ENCODE measurements at places on chromosomes 7 and 10.

DNA sequence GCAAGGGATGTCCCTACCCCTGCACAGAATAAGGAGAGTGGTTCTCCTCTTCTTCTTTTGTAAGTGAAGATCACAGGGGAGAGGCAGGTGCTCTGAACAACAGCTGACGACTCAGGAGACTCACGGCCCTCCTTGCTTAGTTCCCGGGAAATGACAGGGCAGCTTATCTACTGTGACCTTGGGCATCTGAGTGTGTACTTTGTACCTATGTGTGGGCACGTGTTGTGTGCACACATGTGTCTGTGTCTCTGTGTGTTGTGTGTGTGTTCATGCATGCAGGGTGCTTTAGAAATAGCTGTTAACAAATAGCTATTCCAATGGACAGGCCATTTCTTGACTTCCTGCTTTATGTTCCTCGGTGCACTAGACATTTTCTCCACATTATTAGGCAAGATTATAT is 80.5 kb upstream of the NPS start:
- no peak for DNase-seq

DNA sequence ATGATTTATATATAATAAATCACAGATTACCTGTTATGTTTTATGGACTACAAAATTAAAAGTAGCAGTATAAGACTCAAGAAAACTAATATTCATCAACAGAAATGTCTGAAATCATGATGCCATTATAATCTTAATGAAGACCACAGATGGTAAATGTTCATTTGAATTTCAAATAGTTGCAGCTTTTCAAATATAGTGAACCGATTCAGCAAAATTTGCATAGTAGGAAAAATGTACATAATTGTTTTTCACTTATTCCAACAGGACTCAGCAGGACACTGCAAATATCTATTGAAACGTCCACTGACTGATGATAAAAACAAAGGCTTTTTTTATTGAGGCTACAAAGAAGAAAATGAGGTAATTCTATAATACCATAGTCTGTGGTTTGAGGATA is 51.2 kb upstream of the LSM8 start:
- no peak for DNase-seq

DNA sequence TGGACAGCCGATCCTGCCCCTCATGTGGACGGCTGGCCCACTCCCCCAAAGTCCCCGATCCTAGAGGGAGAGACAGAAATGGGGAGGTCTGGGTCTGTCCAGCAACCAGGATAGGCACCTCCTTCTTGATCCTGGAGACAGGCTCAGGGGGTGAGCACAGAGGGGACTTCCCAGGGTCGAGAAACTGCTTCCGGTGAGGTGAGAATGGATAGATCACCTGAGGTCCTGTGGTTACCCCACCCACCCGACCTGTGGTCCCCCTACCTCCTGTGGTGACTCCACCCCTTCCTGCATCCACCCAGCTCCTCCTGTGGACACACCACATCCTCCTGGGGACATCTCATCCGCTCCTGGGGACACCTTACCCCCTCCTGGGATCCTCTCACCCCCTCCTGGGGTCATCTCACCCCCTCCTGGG is 27.4 kb upstream of the RASGEF1A start:
- no peak for DNase-seq

- DNase-seq, result no peak
Measured at GRCh38 chr7:156907656-156908055, 14.7 kb upstream of the LMBR1 start.

- DNase-seq, result no peak
Measured at GRCh38 chr10:8006274-8006999, 48.1 kb upstream of the GATA3 start.

GRCh38 chr7:30804078-30804661 is 33.0 kb downstream of the MINDY4 start:
- no peak for DNase-seq

DNA sequence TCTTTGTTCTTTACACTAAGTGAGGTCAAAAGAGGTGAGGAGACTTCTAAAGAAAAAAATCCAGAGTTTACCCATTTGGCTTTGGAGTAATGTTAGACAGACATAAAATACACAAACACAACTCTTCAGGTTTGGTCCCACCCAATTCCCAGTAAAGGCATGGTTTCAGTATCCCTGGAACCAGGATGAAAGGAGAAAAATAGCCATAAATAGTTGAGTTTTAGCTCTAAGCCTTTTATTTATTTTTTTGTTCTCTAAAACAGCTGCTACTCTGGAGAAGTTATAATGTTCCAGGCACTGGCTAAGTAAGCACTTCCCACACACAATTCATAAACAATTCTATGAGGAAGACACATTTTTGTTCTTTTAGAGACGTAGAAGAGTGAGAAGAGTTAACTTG is 4.0 kb downstream of the ABCB1 start:
- no peak for DNase-seq

DNA sequence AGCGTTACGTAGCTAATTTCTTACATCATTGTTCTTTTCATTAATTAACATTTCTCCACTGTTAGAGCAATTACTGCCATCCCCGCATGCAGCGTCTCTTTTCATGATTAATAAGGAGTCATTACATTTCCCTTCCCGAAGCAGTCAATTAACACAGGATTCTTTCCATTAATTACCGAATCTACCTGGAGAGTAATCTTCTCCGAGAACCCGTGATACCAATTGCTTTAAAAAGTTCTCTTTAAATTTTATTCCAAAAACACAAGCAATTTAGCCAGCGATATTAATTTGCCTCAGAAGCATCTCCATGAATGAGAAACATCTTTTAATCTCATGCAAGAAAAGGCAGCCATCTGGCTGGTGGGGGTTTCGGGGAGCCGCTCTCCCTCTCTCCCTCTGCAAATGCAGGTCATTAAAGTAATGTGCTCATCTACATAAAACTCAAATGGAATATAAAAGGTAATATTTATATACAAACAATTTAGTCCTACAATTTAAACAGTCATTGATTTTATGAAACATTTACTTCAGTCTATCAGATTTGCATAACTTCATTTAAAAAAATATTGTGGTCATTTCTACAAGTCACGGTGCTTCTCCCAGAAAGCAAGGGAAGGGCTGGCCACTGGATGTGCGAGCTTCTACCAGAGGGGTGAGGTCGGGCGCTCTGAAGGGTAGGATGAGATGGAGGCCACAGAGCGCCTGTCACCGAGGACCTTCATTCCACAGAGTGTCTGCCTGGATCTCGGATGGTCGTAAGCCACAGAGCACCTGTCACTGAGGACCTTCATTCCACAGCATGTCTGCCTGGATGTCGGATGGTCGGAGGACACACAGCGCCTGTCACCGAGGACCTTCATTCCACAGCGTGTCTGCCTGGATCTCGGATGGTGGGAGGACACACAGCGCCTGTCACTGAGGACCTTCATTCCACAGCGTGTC is 145.0 kb downstream of the WDR37 start:
- DNase-seq, result no peak

GRCh38 chr7:90453259-90453891 is 16.1 kb upstream of the PTTG1IP2 start:
- DNase-seq, result no peak

- no peak for DNase-seq
Measured at GRCh38 chr7:70347463-70348254, 749.4 kb downstream of the AUTS2 start.

- no peak for DNase-seq
Measured at GRCh38 chr10:77963901-77964300, 37.3 kb upstream of the DLG5 start.

GRCh38 chr10:27504808-27505460 is 830 bp downstream of the RAB18 start:
- no peak for DNase-seq

- DNase-seq, result no peak
Measured at GRCh38 chr7:108251700-108252099, 121.5 kb upstream of the LAMB4 start.

DNA sequence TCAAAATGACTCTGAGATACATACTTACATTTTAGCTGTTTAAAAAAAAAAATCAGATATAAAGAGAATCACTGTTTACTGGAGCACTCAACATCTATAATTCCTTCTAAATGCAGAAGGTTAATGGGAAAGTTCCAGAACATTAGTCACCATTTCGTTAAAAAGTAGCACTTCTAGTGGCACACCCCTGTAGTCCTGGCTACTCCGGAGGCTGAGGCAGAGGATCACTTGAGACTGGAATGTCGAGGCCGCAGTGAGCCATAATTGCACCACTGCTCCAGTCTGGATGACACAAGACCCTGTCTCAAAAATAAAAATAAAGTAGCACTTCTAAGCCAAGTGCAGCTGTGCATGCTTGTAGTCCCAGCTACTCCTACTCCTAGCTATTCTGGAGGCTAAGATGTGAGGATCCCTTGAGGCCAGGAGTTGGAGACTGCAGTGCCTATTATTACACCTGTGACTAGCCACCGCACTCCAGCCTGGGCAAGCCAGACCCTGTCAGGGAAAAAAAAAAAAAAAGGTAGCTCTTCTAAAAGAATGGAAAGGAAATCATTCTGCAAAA is 2.2 kb downstream of the FGFBP3 start:
- DNase-seq, result no peak

- DNase-seq, result no peak
Measured at GRCh38 chr10:72085166-72085565, 3.2 kb downstream of the SPOCK2 start.

DNA sequence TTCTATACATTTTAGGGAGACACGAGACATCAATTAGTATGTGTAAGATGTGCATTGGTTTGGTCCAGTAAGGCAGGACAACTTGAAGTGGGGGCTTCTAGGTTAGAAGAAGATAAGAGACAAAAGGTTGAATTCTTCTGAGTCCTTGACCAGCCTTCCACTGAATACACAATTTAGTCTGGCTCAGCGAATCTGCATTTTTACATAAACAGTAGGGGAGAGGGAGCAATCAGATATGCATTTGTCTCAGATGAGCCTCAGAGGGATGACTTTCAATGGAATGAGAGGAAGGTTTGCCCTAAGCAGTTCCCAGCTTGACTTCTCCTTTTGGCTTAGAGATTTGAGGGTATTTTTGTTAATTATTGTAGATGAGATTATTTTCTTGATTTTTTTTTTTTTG is 20.0 kb upstream of the C10orf90 start:
- DNase-seq, result no peak

GRCh38 chr7:85153715-85154114 is 33.1 kb downstream of the SEMA3D start:
- DNase-seq, result no peak

DNA sequence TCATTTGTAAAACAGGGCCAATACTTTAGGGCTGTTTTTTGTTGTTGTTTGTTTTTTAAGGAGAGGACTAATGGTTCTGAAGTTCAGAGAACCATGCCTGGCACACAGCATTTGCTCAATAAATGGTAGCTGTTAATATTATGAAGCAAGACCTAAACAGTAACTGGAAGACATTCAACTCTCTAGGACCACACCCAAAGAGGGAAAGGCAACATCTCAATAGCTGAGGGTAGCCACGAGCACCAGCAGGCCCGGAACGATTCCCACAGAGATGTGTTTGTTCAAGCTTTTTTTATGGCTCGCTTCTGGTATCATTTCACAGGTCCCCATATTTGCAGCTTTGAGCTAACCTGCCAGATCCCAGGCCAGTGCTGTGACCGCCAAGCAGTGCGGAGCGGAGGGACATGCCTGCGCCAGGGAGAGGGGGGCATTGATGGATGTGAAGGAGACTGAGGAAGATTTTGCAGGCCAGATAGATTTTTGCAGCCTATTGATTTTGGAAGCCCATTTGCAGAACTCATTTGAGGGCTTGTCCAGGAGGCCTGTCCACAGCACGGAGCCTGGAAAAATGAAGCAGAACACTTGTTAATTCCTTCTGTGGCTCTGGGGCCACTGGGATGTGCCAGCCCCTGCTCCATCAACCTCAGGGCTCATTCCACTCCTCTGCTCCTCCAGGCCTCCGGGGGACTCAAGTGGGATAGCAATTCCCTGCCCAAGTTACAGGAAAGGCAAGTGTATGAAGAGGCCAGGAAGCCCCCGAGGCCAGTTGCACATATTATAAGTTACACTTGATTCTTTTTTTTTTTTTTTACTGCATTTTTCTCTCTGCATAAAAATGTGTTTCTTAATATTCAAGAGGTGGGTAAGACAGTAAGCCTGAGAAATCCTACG is 57.3 kb upstream of the FGFR2 start:
- no peak for DNase-seq

- no peak for DNase-seq
Measured at GRCh38 chr7:29228289-29229011, 33.9 kb downstream of the CHN2 start.

DNA sequence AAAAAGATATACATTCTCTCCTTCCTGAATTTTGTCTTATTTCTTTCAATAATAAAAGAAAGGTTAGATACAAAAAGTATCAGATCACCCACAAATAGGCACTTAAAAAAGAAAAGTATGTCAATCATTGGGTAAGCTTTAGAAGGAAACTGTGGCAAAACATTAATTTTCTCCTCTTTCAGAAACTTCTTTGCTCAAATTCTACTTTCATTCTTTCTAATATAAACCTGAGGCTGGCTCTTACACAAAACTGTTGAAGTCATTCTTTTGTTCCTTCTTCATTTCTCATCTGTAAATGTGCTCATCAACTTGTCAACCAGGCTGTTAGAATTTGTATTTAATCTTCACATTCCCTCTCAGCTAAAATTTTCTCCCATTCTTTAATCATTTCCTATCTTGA is 124.6 kb downstream of the LRRN3 start:
- no peak for DNase-seq

GRCh38 chr10:86041116-86041515 is 325.5 kb downstream of the GRID1 start:
- no peak for DNase-seq

GRCh38 chr10:27158421-27158820 is 3.3 kb downstream of the MASTL start:
- no peak for DNase-seq

GRCh38 chr7:66185680-66186187 is 19.4 kb upstream of the TPST1 start:
- no peak for DNase-seq

- no peak for DNase-seq
Measured at GRCh38 chr10:61159253-61159652, 215.3 kb upstream of the RHOBTB1 start.

DNA sequence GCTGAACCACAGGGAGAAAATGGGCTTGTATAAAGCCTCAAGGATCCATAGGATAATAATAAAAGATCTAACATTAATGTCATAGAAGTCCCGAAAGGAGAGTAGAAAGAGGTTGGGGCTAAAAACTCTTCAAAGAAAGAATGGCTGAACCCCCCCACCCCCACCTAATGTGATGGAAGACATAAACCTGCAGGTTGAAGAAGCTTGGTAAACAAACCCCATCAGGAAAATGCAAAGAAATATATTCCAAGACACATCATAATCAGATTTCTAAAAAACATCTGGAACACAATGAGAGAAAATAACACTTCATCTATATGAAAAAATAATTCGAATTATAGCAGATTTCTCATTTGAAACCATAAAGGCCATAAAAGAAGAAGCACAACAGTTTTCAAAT is 105.6 kb upstream of the BAIAP2L1 start:
- no peak for DNase-seq

Data from GDM1 (cell line).